ENCODE measurements at places on chromosomes 6 and 20.

DNA sequence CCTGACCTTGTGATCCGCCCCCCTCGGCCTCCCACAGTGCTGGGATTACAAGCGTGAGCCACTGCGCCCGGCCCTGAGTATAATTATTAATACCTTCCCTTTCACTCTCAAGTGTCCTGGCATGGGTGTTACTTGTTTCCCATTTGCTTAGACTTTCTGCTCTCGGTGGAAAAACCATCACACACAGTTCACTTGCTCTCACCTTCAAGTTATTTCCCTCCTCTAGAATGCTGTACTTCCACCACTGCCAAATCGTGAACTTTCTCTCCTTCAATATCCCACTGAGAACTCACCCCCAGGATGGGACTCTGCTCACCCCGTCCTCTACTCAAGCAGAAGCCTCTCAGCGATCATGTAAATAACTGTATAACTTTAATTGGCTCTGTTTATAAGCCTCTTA lies 4.6 kb upstream of the HIVEP1 start:
- no peak for DNase-seq

- DNase-seq, result no peak
Measured at GRCh38 chr20:20273286-20273685, 94.6 kb upstream of the INSM1 start.

DNA sequence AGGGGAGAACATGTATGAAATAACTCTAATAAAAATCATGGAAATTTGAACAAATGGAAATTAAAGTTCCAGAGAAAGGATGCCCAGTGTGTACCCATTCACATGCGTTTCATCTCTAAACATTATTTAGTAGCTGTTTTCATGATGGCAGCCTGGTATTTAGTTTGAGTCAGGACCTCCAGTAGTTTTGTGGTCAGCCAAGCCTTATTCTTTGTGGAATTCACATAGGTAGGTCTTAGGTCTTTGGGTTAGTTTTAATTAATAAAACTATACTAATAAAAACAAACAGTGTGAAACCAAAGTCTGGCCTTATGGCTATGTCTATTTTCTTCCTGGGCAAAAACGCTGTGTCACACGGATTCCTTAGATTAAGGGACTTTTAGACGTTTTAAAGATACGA lies 137.8 kb downstream of the FOXC1 start:
- no peak for DNase-seq

DNA sequence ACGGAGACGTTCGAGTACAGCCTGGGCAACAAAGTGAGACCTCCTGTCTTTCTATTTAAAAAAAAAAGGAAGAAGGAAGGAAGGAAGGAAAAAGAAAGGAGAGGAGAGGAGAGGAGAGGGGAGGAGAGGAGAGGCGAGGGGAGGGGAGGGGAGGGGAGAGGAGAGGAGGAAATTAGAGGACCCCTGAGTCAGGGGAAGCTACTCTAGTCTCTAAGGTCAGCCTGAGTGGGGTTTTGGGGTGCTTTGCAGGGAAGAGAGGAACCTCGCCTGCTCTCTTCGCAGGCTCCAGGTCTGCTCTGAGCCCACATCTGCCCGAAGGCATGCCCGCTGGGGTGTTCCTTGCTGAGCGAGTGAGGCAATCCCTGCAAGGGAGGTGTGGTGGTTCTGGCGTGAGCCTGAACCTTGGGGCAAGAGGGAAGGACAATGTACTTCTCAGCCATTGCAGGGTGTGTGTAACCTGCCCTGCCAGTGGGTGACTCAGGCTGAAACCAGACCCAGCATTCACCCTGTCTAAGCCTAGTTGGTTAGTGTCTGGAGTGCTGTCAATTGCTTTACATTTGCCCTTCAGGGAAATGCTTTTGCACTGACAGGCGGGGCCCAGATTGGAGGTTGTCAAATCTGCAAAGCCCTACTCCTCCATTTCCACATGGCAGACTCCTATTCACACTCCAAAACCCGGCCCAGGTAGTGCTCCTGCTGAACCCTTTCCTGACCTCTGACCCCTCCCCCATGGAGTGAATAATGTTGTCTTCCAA lies 15.3 kb upstream of the MMP9 start:
- no peak for DNase-seq

- DNase-seq, result no peak
Measured at GRCh38 chr20:4711511-4711910, 10.2 kb upstream of the PRND start.

- DNase-seq, result no peak
Measured at GRCh38 chr6:74912234-74912633, 293.6 kb downstream of the COL12A1 start.

GRCh38 chr6:53466257-53466656 lies 78.6 kb downstream of the GCLC start:
- no peak for DNase-seq

DNA sequence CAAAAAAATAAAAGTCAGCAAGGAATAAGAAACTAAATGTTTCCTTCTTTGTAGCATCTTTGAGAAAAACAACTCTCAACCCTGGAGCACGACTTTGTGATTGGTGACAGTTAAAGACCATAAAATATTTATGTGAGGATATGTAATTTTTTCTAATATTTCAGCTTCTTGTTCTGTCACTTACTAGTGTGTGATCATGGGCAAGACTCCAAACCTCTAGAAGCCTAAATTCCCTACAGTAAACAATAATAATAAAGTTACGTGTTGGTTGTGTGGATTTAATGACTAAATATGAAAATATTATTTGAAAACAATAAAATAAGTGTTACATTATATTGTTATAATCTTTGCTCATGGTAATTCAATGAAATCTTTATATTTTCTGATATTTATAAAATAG lies 735.6 kb upstream of the MARCKS start:
- no peak for DNase-seq

DNA sequence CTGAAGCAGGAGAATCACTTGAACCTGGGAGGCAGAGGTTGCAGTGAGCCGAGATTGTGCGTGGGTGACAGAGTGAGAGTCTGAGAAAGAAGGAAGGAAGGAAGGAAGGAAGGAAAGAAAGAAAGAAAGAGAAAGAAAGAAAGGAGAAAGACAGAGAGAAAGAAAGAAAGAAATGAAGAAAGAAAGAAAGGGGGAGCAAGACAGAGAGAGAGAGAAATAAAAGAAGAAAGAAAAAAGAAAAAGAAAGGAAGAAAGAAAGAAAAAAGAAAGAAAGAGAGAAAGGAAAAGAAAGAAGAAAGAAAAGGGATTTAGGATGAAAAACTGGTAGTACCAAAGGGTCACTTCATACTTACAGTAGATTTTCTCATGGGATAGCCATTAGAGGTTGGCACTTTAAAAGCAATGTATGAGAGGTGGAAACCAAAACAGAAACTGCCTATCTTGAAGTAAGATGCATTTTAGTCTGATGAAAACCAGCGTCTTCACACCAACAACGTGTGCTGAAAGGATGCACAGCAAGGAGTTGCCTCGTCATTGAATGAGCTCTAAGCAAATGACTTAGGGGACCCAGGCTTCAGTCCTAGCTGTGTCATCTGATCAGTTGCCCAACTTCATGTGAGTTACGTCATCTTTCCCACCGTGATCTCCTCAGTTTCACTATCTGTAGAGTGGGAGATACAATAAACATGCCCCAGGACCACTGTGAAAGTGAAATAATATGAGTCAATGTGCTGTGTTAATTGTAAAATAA lies 133.9 kb upstream of the NEDD9 start:
- DNase-seq, result peak; percentile 27

DNA sequence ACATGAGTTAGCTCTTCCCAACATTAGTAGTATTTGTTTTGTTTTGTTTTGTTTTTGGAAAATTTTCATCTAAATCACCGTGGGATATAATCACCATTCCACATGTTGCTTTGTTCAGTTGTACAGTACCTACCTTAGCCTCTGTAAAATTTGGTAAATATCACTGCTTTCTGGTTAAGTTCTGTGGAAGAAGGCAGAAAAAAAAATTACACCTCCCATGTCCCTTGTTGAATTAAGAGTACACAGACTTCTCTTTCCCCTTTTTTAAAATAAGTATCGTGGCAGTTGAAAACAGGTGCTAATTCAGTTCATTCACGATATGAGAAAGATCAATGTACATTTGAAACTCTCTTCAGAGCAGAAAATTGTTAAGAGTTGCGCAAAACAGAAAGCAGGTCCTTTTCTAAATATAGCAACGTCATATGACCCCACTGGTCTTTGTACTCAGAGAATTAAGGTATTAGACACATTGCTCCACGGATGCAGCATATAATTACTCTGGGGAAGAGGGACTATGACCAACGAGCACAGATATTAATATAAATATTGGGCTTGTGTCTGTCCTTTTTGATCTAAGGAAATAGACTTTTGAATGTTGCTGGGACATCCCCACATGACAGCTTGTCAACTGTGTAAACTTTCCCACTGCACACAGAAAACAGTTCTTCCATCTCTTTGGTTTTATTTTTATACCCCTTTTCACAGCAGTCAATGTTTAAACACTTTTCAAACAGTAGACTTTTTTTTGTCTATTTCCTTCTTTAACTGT lies 58.6 kb upstream of the ZNF217 start:
- DNase-seq, result no peak

DNA sequence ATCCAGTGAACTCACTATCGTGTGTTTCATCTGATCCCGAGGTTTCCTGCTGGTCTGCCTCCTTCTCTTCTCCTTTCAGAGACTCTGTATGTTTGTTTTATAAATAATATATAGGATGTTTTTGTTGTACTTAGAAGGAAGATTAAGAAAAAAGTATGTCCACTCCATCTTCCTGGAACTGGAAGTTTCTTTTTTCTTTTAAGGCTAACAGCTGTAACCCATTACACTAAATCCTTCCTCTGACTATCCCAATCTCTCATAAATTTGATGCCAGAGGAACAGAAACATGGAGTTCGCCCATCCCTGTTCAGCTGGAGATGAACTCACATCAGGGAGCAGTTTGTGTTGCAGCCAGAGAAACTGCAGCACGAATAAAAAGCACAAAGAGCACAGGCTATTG lies 20.7 kb downstream of the RIPK1 start:
- no peak for DNase-seq

DNA sequence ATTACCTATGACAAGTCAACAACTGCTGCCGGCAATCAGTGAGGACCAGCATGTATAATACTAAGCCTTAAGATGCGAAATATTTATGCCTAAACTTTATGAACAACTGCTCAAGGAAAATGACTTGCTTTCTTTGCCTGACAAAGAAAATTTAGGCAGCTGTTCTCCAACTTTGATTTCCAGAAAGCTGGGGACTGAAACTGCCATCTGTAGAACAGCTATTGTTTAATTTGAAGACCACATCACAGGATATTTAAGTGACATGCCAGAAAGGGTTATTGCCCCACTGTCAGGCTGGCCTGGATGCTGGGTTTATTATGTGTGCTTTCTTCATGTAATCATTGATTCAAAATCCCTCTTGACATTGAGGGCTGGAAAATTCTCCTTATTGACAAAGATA lies 153.9 kb upstream of the ENPP5 start:
- no peak for DNase-seq

- DNase-seq, result no peak
Measured at GRCh38 chr6:13927203-13927602, 2.5 kb downstream of the RNF182 start.

DNA sequence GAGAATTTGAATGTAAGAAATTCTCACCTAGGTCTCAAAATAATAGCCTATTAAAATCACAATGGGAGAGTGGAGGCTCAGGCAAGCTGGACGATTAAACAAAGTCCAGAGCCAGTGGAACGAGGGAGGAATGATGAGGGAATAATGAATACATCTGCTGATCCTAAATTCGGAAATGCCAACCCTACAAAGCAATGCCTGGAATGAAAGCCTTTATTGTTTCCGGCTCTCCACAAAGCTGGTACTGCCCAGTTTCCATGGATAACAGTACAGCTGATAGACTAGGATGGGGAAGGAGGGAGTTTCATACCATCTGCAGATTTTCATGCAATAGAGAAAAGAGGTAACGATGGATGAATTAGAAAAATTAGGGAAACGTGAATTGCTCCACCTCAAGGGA lies 356.1 kb downstream of the CBLN4 start:
- no peak for DNase-seq

DNA sequence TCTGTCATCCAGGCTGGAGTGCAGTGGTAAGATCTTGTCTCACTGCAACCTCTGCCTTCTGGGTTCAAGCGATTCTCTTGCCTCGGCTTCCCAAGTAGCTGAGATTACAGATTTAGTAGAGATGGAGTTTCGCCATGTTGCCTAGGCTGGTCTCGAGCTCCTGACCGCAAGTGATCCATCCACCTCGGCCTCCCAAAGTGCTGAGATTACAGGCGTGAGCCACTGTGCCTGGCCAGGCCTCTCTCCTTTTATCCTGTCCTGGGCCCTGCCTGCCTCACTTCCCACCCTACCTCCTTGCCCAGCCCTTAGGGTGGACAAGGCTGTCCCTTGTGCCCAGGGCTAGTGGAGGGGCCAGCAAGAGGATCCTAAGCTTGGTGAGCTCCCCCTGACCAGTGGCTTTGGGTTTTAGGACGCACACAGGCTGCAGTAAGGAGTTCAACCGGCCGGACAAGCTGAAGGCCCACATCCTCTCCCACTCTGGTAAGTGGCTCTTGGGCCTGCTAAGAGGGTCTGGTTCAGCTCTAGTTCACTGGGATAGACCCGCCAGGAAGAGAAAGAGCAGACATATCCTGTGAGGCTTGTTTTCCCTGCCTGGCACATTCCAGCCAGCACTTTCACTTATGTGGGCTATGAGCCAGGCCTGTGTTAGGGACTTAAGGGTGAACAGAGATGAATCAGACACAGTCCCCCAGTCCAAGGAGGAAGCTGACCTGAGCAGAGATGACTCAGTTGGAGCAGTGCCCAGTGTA lies 21.9 kb upstream of the CHMP4B start:
- no peak for DNase-seq

GRCh38 chr20:24116611-24117010 lies 128.0 kb upstream of the GGTLC1 start:
- no peak for DNase-seq

- DNase-seq, result no peak
Measured at GRCh38 chr6:7000825-7001777, 106.7 kb upstream of the RREB1 start.

DNA sequence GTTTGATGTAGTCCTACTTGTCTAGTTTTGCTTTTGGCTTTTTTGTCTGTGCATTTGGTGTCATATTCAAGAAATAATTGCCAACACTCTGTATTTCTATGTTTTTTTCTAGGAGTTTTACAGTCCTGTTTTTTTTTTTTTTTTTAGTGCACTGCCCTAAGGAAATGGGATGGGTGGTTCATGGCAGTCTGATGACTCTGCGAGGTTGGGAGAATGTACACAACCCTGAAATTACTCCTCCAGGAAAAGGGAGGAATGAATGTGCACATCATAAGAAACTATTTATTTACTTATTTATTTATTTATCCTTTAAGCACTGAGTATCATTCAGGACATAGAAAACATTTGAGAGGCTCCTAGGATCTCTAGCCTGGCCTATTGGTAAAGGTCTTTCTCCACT lies 15.2 kb upstream of the SLC17A5 start:
- no peak for DNase-seq

DNA sequence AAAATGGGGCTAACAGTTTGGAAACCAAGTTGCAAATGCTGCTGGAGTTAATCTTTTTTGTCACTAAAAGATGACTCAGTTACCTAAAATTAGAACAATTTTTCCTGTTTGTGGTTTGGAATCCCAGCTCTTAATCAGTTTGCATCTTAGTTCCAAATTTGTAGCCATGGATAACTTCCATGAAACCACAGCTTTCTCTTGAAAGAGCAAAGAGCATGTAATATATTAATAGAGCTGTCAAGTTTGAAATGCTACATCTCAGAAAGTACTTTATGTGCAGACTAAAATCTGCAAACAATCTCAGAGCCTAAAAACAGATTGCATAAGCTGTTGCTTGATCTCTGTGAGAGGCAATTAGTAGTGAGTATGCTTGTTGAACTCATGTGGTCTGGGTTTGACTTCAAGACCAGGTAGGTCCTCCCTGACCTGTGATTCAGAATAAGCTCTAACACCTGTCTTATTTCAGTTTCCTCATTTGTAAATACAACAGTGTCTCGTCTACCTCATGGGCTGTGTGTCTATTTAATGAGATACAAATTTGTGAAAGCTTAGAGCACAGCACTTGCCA lies 23.5 kb downstream of the DHX35 start:
- no peak for DNase-seq

- DNase-seq, result no peak
Measured at GRCh38 chr6:150189122-150189521, 46.3 kb downstream of the PPP1R14C start.
